ENCODE measurements at places on chromosomes 2 and 18. TPM values are rescaled to one million over a fixed set of nuclear protein-coding genes. Genes with fewer than 3 reads are reported as not detected.

Gene COBLL1
- 6.3 TPM for total RNA-seq

Gene CXCR1
- total RNA-seq: not detected

Gene ITGAV
- total RNA-seq: 27.7 TPM

Gene DCAF17
- 30.5 TPM for total RNA-seq

Gene C2orf49
- 17.2 TPM for total RNA-seq

Gene VIT
- 0.46 TPM for total RNA-seq

Gene ZNF804A
- not detected for total RNA-seq

Gene FAP
- not detected for total RNA-seq

Gene MROH2A
- 0.16 TPM for total RNA-seq

Gene SLC4A1AP
- 17.8 TPM for total RNA-seq

Gene MYL12A
- total RNA-seq: 213 TPM

Gene SLC9A4
- 0.11 TPM for total RNA-seq

Gene TBR1
- total RNA-seq: not detected

Gene SDC1
- total RNA-seq: 47.3 TPM

DNA sequence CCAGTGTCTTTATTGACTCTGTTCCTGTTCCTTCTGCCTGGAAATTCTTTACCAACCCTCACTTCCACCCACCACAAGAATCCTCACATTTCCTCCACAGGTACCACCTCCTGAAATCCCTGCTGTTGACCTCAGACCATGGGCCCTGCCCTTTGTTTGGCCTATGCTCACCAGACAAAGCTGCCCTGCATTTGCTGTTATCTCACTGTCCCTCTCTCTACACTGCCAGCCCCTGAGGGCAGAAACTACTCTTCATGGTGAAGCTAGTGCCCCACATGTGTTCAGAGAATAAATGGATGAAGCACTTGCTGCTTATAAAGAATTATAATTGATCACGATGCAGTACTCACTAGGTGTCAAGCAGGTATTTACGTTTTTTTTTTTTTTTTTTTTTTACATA, 608.4 kb downstream of the TSN start:
- no peak for DNase-seq

DNA sequence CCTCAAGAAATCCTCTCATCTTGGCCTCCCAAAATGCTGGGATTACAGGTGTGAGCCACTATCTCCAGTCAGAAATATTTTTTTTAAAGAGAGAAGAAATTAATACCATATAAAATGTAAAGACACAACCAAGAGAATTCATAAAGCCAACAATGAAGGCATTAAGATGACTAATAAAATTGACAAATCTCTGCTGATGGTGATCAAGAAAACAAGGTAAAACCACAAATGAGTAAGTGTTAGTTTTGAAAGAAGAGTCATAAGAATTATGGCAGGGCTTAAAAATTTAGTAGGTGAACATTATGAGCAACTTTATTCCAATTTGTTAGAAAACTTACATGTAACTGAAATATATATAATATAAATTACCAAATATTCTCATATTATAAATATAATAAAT, 752.8 kb upstream of the CELF4 start:
- no peak for DNase-seq

DNA sequence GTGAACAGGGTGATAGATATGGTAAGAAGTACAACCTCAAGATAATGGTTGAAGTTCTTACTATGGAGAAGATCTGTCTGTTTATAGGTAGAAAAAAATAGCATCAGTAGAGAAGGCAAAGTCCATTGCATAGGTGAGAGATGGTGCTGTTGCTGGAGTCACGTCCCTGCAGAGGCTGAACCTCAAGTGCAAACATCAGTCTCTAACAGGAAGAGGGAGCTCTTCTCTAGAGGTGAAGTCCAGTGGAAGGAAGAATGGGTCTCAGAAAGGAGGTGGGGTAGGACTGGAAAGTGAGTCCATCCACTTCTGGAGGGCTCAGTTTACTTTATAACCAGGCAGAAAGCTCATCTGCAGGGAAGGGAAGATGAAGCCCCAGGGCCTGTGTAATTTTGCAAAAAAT, 337.7 kb downstream of the MEIS1 start:
- DNase-seq: no peak

DNA sequence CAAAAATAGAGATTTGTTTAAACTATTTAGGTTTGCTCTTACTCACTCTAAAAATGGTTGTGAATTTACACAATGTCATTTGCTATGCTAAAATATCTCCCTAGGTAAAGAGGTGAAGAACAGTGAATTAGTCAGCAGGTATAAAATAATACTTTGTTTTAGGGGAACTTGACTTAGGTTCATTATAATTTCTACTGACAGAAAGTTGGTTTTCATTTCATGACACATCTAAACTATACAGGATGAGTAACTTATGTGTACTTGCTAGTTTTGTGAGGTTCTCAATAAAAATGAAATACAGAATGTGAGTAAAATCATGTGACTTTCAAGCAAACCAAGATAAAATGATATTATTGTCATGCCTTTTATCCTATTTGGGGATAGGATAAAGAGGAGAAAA, 66.0 kb downstream of the DIS3L2 start:
- no peak for DNase-seq

GRCh38 chr2:198700319-198700718, 757.4 kb downstream of the SATB2 start:
- DNase-seq: no peak

DNA sequence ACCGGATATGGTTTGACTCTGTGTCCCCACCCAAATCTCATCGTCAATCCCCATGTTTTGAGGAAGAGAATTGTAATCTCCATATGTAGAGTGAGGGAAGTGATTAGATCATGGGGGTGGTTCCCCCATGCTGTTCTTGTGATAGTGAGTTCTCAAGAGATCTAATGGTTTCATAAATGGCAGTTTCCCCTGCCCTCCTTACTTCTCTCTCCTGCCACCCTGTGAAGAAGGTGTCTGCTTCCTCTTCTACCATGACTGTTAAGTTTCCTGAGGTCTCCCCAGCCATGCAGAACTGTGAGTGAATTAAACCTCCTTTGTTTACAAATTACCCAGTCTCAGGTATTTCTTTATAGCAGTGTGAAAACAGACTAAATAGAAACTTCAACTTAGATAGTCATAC, 69.5 kb downstream of the SESTD1 start:
- no peak for DNase-seq

DNA sequence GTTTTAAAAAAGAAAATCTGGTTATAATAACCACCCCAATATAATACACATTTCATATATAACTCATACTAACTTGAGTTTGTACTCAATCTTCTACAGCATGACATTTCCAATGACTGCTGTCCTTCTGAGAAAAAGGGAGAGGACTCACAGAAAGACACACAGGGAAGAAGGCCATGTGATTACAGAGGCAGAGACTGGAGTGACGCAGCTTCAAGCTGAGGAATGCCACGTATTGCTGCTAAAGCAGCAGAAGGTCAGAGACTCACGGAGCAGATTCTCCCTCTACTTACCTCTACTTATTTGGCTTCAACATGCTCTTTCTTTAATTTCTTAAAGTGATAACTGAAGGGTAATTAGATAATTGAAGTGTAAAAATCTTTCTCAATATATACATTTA, 753.5 kb upstream of the PKDCC start:
- no peak for DNase-seq

- DNase-seq: no peak
These were observed 50.1 kb downstream of the HS1BP3 start for GRCh38 chr2:20600756-20601325.

DNA sequence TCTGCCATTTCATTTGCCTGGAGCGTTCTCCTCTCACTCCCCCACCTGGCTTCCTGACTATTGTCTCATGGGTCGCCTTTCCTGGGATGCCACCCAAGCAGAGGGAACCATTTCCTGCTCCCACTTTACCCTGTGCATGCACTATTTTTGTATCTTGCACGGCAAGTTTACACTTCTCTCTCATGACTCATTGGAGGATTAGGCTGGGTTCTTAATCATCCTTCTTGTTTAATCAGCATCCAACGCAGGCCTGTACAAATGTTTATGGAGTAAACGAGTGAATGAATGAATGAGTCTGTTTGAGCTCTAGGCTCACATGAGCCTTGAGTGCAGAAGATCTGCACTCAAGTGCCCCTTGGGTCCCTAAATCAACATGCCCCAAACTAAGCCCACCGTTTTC, 3.8 kb upstream of the ARHGAP25 start:
- no peak for DNase-seq

- peak; percentile 52 for DNase-seq
These were observed 73.2 kb downstream of the MBP start for GRCh38 chr18:77059294-77059916.

GRCh38 chr2:62506421-62506750, 391 bp upstream of the TMEM17 start:
- DNase-seq: no peak

- no peak for DNase-seq
These were observed 46.4 kb upstream of the SPP2 start for GRCh38 chr2:234003972-234004617.

DNA sequence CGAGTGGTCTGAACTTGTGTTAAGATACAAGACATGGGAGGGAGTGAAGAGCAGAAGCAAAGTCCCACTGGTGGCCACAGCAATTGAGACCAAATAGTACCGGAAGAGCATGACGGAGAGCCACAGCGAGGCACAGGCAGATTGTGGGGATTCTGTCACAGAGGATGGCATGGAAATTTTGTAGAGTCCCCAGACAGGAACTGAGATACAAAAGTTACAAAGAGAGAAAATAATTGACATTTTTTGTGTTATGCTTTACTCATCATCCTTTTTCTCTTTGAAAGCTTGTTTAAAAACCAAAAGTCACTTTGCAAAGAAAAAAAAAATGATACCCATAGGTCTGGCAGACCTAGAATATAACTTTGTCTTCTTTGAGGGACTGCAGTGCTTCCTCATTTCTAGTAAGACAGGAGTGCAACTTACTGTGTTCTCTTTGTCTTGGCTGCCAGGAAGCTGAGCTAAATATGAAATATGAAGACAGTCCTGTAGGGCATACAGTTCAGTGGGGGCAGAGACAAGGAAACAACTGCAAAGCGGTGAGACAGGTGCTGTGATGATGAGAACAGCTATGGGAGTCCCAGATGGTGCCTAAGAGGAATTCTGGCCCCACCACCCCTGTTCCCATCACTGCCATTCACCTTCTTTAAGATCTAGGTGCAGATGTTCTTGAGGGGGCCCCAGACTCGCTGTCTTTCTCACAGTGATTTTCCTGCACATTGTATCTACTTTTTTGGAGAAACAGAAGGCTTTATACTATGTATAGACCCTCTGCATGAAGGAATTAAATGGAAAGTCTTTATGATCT, 5.2 kb downstream of the ARHGAP25 start:
- no peak for DNase-seq

DNA sequence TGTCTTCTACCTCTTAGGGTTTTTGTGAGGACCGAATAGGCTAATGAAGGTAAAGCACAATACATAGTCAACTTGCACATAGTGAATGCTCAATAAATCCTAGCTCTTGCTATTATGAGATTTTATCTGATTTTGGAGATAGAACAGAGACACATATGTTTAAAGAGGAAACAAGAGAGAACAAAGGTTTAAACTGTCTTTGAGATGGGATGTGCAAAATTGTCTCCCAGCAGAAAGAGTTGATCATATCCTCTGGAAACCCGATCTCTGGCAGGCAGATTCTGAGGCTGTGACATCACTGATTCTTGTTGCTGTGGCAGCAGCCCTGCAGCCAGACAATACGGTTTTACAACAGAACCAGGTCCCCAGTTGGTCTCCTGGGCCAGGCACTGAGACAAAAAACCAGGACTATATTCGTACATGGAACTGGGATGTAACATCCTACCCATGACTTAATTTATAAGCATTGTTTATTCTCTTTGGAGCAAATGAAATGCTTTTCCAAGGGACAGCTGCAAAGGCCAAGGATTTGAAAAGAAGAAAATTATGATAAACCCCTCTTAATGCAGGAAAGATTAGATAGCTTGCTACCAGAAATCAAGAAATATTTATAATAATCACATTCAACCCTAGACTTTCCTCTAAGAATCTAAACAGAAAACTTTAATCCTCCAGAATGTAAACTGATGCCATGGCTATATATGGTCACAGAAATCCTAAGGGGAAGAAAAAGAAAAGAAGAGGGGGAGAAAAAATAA, 80.2 kb downstream of the SLC8A1 start:
- peak; percentile 18 for DNase-seq

DNA sequence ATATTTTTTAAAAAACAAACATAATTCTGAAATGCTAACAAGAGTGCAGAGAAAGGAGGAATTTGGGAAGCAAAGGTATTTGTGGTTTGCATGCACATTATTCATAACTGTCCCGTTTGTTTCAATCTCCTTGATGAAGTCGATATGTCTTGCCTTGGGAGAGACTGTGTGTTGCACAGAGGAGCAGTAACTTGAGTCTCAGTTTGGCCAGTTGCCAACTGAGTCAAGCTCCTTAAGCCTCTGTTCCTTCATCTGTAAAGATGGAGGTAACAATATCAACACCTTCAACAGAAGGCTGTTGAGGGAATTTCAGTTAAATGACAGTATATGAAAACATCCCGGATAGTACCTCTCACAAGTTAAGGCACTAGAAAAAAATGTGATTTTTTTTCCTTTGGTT, 226.2 kb downstream of the ASXL3 start:
- no peak for DNase-seq
